AG20443 (cell line): ENCODE measurements at places on chromosomes 4 and X.

DNA sequence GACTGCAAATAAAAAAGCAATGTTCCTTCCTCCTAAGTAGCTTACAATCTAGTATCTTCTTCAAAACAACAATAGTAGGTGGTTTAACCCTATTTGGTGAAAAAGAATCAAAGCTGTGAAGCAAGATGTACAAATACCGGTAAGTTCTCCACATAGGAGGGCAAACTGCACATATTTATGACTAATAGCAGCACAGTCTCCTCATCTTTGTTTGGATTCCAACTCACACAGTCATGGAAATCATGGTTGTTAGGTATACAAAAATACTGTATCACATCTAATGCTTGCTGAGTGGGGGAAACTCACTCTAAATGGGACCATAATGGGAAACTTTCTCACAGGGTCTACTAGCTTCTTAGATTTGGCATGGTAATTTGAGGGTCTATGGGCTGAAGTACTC lies 597.2 kb downstream of the INPP4B start:
- DNase-seq, result peak; percentile 47

DNA sequence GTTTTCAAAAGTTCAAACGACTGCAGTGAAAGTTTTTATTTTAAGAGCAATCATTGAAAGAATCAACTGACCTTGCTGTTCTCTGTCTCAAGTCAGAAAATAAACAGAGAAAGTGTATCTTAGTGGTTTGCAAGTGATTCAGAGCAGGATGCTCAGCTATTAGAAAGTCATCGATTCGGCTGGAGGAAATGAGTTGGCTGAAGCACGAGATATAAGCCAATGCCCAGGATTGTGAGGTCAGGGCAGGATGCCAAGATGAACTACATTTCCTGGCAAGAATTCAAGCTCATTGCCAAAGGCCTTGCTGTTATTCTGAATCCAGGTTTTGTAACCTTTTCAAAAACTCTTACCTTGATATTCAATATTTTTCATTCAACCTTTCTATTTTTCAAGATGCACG lies 541.4 kb upstream of the BOD1L1 start:
- peak; percentile 57 for DNase-seq

DNA sequence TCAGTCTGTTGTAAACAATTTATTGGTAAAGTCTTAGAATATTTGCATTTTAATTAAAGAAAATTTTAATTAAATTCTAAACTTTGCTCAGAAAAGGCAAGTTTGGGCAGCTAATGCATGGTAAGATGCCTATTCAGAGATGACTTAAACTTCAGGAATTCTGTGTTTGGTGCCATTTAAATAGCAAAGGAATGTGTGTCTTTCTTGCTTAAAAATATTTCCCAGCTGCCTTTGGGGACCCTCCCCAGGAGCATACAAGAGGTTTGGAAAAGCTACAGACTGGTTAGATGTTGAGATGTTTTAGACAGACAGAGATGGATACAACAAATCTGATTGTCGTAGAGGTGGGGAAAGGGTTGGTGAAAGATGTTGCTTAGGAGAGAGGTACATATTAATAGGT lies 36.5 kb downstream of the AFF2 start:
- peak; percentile 23 for DNase-seq

DNA sequence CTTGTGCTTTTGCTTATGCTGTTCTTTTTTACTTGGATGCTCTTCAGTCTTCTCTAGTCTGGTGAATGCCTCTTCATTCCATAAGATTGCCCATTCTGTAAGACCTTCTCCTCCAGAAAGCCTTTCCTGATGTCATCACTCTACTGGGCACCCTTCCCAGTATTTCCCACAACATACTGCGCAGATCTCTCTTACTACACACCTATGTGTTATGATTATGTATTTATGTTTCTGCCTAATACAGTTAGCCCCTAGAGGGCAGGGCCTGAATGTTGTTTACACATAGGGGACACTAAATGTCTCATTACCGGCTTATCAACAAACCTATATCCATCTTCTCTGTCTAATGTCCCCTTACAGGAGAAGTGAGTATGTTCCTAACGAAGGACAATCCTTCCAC lies 21.1 kb downstream of the AIFM1 start:
- DNase-seq, result no peak
